NCI-H1105 treated with DMSO at 0.1 percent for 48 hours (cell line): ENCODE measurements at places on chromosomes 2 and 18.

- DNase-seq, result no peak
Observed at GRCh38 chr18:35089382-35089781, 48.2 kb downstream of the MAPRE2 start.

DNA sequence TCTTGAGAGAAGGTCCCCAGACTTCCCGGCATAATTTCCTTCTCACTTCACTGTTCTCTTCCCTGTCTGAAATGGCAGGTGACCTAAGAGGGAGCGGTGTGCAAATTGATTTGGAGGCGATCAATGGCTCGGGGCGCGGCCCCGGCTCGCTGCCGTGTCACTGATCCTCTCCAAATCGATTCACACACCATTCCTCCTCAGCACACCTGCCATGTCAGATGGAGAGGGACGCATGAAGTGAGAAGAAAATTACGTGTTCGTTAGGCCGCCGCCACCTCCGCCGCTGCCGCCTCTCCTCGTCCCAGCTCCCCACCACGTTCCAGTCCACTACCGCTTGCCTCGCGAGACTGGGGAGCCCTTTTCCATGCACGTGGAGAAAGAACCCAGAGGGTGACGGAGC, 31.8 kb upstream of the BCL11A start:
- no peak for DNase-seq

DNA sequence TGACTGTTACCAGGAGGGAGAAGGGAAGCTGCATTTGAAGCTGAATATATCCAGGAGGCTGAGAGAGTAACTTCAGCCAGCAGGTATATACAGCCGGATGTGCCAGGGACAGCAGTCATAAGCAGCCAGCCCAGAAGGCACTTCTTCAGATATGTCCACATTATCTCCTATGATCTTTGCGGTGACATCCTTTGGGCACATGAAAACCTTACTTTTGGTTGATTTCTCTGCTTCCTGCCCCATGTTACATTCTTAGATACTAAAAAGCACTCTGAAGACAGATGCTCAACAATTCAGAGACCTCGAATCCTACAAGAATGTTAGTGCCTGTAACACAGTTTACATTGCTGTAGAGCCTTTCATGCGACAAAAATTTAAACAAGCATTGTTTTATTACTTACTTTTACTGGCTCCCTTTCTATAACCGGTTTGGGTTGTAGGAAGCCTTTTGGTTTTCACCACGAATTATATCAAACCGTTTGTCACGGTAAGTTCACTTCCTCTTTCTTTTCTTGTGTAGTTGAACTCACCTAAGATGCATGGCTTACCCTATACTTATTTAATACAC, 50.3 kb upstream of the TLK1 start:
- no peak for DNase-seq

DNA sequence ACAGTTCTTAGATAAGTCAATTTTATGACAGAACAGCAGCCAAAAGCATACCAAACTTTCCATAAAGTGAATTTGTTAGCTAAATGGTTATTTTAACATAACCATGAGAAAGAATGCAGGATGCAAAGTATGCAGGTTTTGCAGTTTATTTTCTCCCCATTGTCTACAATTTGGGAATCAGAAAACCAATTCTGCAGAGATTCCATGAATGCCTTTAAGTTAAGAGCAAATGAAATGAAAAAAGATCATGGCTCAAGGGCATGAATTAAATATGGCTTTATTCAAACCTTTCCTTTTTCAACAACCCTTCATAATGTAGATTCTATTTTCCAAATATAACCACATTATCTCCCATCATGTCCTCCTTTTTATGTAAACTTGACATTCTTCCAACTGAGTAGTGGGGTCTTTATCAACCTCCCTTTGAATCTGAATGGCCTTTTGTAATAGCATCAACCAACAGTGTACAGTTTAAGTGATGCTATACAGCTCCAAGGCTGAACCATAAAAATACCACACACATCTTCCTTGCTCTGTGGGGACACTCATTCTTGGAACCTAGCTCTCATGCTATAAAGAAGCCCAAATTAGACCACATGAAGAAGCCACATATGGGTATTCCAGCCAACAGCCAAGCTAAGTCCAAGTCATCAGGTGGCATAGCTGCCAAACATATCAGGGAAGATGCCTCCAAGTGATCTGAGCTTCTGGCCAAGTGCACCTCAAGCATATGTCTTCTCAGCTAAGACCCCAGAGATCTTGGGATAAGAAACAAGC, 49.8 kb downstream of the PIAS2 start:
- no peak for DNase-seq

GRCh38 chr2:106168657-106169056, 25.4 kb downstream of the UXS1 start:
- no peak for DNase-seq

DNA sequence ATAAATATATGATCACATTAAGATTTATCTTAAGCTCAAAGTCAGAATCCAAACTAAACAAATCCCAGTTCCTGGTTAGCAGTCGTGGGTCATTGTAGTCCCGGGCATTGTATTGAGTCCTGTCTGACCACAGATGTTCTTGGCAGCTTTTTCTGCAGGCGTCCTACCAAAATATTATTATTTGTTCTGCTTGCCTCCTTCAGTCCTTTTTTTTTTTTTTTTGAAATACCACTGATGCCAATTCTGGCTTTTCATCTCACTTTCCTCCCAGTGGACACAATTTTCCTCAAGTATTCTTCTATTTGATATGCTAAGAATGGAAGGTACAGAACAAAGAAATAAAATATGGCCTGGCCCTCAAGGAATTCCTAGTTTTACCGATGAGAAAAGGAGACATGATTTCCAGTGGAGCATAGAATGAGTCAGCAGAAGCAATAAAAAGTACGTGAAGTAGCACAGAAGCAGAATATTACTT, 151.6 kb downstream of the CSRNP3 start:
- no peak for DNase-seq

DNA sequence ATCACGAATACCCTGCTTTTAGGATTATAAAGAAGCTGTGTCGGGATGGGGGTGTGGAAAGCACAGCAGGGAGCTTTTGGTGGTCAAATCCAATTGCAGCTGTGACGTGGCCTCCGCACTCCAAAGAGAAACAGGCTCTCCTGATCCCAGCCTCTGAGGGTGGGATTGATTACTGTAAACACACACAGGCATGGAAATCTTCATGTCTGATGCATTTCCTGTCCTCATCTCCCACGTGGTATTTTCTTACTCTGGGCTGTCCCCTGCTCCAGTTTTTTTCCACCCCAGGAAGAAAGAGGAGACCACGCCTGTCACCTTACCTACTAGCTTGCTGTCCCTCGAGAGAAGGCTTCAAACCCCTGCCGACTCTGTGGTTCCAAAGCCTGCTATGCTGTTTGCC, 22.7 kb downstream of the RNF152 start:
- DNase-seq, result no peak

DNA sequence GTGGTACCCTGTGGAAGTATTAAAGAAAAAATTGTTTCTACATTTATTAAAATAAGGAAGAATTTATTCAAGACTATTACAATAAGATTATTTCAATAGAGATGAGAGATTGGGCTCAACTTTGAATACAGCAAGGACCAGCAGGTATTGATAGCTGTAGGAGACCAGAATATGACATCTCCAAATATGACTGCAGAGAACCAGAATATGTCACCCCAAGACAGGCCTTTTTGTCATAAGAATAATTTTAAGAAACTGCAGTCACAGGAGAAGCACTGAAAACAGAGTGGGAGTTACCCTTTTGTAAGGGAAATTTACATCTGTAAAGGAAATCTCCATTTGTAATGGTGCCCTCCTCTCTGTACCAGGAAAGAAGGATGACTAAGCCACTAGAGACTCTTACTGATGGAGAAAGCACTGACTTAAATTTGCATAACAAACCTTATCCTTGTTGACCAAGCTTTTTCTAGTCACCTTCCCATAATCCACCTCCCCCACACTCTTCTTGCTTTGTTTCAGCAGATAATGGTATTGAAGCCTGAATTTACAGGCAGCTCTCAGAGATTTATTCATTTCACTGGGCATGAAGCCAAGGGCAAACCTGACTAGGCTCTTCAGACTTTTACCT, 145.1 kb upstream of the RMP24 start:
- peak; percentile 89 for DNase-seq

GRCh38 chr18:10332452-10332851, 122.0 kb upstream of the APCDD1 start:
- no peak for DNase-seq

- DNase-seq, result peak; percentile 11
Observed at GRCh38 chr2:36356298-36356989, 866 bp downstream of the CRIM1 start.
